ENCODE measurements at places on chromosomes 1 and 21.
A peak's percentile ranks its signal among the peaks of the same experiment; 100 is the strongest.

- peak; percentile 44 for DNase-seq
These were observed 31.5 kb upstream of the C1orf198 start for GRCh38 chr1:230899841-230900251.

DNA sequence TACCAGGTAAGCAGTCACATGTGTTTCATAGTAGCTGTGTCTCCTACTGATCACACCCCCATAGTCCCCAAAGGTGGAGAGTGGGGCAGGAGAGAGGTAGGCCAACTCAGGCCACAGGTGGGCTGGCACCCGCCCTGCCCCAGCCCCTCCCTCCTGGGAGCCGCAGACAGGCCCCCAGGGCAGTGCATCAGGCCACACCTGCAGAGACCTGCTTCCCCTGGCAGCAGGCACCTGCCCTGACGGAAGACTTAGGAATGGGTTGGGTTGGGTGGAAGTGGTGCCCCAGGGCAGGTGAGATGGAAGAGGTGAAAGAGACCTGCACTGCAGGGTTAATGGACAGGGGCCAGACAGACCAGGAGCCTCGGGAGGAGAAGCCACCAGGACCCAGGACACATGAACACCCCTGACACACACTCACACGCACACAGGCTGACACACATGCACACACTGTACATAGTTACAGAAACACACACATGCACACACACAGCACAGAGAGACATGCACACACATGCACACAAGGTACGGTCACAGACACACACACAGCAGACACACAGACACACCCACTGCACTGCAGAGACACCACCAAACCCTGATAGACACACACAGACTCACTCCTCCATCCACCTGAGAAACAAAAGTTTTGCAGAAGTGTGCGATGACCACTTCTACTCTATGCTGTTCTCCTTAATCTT is 1.7 kb upstream of the COL18A1 start:
- no peak for DNase-seq

- DNase-seq, result no peak
These were observed 50.2 kb upstream of the LRP8 start for GRCh38 chr1:53378061-53378460.

DNA sequence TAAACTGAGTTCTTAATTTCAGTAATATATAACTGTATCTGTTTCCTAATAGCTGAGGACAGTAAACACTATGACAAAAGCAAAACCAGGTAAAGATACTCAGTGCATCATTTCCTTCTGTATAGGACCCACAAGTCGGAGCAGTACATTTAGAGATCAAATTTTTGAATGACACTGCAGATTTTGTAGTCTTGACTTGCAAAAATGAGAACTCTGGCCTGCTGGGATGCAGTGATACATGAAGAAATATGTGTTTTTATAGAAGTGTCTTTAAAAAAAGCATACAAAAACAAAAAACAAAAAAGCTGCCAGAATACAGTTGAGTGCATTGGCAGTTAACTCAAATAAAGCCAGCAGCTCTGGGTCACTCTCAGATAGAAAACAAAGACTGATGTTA is 19.0 kb downstream of the GART start:
- DNase-seq, result no peak

DNA sequence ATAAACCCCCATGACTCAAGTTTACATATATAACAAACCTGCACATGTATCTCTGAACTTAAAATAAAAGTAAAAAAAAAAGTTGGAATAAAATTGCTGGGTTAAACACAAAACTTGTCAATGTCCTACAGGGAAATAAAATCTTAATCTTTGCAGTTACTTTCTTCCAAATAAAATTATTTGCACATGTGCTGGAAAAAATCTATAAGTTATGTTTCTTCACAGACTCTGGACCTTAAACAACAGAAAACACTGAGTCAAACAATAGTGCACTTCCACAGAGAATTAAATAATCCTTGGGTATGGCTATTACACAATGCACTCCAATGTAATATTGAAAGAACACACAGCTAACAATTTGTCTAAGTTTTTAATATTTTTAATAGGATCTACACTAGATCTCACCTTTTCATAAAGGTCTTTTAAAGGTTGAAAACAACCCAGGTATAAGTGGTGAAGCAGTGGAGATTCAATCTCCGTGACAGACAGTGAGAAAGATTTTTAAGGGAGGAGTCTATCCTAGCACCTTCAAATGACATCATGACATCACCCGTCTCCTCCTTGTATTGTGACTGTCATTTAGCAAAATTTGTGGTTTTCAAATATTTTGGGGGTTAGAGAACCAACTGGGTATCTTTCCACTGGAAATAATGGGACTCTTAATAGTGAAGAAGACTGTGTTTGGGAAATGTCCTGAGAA is 25.2 kb upstream of the FGGY start:
- no peak for DNase-seq

DNA sequence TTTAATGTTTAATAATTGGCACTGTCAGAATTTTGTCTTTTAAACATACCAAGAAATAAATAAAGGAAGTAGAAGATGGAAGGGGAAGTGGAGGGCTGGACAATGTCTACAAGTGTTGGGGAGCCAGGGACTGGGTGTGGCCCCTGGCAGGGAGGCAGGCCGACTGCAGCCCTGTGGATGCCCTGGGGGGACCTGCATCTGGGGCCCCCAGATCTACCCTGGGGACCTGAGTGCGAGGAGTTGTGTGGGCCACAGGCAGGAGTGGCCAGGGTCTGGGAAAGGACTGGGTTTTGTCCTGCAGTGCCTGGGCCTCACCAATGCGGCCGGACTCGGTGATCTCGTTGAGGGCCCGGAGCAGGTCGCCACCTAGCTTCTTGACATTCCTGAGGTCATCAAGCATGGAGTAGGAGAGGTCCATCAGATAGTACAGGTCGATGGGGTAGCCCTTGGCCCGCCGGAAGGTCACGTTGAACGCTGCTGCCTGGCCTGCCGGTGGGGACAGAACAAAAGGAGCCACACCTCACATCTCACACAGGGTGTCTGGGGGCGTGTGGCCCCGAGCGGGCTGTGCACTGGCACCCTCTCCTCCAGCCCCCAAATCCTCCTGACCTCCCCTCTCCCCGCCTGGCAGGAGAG is 17.5 kb downstream of the ITGB2 start:
- DNase-seq, result no peak

GRCh38 chr1:53544728-53545515 is 85.7 kb downstream of the DMRTB1 start:
- DNase-seq, result no peak

DNA sequence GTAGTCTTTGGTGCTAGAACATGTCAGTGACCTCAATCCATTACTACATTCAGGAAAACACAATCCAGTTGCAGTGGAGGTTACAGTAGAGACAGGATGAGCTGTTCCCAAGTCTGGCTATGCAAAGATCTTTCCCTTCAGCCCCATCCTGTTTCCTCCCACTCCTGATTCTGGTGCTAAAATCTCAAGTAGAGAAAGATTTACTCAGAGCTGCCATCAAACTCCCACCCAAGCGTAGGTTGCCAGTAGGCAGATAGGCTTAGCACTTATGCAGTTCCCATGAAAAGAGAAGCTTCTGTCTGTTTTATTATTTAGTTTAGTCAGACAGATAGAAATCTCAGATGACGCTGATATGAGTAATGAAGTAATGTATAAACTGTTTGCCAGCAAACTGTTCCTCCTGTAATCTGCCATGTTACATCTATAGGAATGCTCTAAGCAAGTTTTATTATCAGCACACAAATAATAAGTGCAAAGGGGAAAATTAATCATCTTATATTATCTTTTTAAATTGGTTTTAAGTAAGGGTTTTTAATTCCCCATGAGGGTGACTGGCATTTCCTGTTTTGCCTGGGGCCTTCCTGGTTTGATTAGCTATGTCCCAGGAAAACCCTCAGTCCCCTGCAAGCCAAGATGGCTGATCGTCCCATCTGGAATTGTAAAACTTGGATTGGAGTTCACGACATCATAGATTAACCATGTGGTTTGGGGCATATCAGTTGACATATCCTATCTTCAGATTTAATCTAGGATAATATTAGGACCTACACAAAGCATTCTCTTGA is 188.3 kb upstream of the PALMD start:
- no peak for DNase-seq

GRCh38 chr1:94859174-94859573 is 39.0 kb downstream of the SLC44A3 start:
- DNase-seq, result no peak

GRCh38 chr1:12327566-12327965 is 97.7 kb downstream of the VPS13D start:
- no peak for DNase-seq

GRCh38 chr1:223180731-223181321 is 37.8 kb upstream of the TLR5 start:
- DNase-seq, result no peak

GRCh38 chr1:233300326-233300725 is 4.8 kb upstream of the PCNX2 start:
- no peak for DNase-seq

GRCh38 chr1:40153073-40153770 is 8.0 kb upstream of the RLF start:
- peak; percentile 58 for DNase-seq

GRCh38 chr1:94535095-94535494 is 6.5 kb downstream of the F3 start:
- DNase-seq, result no peak

DNA sequence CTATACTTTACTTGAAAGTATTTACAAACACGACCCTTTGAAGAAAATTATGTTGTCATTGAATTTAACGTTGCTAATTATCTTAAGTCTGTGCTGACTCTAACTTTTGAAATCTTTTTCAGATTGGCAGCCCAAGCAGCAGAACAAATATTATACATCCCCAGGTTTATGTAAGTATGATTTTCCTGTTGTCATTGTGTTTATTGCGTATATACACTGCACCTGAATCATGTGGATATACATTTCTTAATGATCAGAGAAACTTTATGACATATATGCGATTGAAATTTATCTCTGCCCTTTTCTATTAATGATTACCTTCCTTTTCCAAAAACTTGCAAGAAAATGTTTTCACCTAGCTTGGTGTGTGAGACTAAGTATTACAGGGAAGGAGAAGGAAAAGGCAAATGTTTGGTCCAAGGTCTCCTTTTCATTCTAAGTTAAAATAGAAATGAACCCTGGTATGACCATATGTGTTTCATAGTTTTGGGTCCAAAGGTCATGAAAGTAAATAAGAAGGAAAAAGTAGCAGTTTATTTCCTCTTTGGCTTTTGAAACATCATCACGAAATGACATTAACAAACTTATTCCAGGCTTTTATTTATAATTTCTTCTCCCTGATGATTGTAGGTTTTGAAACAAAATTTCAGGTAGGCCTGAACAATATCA is 116.8 kb downstream of the VPS13D start:
- no peak for DNase-seq

DNA sequence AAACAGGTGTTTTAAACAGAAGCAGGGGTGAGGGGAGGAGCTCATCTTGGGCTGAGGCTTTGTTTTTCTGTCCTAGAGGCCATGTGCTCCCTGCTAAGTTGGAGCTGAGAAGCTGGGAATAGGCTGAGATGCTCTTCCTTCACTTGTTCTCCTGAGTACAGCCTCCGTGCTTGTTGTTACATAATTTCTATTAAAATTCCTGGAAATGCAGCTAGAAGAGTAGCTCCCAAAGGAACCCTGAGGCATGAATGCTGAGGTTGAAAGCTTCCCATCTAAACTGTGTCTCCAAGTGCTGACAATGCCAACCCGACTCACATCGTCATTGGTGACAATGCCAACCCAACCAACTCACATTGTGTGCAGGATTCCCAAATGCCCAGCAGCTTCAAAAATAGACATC is 12.6 kb upstream of the ITPKB start:
- no peak for DNase-seq

- DNase-seq, result peak; percentile 13
These were observed 66.0 kb upstream of the CLDN14 start for GRCh38 chr21:36545776-36546511.

DNA sequence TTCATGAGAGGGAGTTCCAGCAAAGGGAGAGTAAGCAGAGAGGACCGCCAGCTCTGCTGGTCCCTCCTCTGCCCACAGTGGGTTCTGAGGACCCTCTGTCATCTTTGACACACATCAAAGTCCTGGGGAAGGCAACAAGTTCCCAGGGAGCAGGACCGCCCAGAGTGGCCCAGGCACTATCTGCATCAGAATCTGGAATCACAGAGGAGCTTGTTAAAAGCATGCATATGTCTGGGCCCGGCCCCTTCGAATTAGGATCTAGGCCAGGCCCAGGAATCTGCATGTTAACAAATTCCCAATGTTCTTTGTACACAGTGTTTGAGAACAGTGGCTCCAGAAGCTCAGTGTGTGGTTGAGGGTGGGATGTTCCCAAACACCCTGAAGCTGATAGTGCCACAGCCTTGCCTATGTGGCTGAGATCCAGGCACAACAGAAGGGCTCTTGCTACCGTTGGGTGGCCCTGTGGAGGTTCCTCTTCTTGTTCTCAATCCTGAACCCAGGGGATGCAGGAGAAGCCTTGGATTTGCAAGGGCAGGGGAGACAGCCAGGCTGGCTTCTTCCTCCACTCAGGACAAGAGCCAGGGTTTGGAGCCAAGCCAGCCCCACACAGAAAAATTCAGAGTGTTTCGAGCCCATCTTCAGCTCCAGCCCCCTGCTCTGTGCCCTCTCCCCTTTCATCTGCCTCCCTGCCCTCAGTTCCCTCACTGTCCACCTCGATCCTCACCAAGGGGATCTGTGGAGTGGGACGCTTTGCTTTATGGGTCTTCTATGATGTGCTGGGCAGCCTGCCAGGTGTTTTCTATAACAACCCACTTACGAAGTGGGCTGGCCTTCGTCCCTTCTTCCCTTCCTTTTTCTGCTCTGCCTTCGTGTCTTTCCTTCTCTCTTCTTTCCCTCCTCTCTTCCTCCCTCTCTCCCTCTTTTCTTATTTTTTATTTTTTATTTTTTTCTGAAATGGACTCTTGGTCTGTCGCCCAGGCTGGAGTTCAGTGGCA is 129.0 kb upstream of the TMPRSS2 start:
- DNase-seq, result no peak

DNA sequence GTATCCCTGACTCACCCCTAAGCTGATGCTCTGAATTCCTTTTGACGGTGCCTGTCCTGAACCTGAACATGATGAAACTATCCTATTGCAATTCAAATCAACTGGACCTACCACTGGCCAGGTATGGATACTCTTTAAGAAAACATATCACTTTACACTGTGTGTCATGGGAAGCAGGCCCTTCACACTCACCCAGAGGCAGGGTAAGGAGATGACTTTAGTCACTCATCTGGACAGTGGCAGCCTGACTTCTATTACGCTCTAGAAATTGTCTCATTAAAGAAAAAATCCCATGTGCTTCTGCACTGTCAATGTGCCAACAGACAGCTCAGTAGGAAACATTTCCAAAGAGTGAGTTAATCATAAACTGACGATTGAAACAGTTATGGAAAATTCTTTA is 94.3 kb downstream of the VAV3 start:
- DNase-seq, result no peak
